Activated CD4-positive, alpha-beta T cell treated with anti-CD3 and anti-CD28 coated beads, Interleukin-2, amount 10 ng/mL, durations not matched to agents 7 days and 5 days (primary cell): ENCODE measurements at places on chromosomes 1 and 21. TPM values are rescaled to one million over a fixed set of nuclear protein-coding genes. Genes with fewer than 3 reads are reported as not detected.

DNA sequence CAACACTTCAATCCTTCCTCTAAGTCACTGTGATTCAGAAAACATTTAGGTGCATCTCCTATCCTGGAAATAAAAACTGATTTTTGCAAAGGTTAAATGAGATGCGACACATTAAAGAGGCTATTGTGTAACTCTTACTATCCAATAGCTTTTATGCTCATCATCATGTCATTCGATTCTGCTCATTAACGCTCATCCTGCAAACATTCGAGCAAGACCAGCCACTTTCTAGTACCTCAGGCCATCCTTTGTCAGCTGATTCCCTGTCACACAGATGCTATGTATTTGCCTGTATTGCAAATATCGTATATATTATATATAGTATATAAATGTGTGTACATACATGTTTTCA is 131.6 kb downstream of the TLR5 start:
- H3K27me3 ChIP-seq = peaks cover 10% of the 10 kb centered on the region
- H3K4me1 ChIP-seq = no peaks in the 10 kb centered on the region
- H3K36me3 ChIP-seq = no peaks in the 10 kb centered on the region
- no peak overlapping the region for H3K27ac ChIP-seq

DNA sequence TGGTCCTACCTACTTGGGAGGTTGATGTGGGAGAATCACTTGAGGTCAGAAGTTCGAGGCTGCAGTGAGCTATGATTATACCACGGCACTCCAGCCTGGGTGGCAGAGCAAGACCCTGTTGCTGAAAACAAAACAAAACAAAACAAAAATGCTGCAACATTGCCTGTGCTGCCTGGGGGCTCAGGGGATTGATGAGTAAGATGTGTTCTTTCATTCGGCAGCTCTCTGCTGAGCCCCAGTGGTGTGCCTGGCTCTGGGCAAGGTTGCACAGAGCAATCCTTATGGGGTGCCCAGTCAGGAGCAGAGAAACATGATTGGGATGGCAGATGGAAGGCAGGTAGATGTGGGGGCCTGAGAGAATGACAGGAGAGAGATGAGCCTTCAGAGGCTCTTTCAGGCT is 28.6 kb upstream of the KDM4A start:
- H3K4me3 ChIP-seq = no peak overlapping the region
- H3K27me3 ChIP-seq = peaks cover 2% of the 10 kb centered on the region
- H3K4me1 ChIP-seq = no peaks in the 10 kb centered on the region
- no peak overlapping the region for H3K27ac ChIP-seq
- DNase-seq = no peak

GRCh38 chr1:186577633-186578032 is 102.6 kb downstream of the PTGS2 start:
- H3K4me1 ChIP-seq = no peaks in the 10 kb centered on the region
- no peak for DNase-seq
- H3K4me3 ChIP-seq = no peak overlapping the region
- H3K27ac ChIP-seq = no peak overlapping the region
- no peaks in the 10 kb centered on the region for H3K27me3 ChIP-seq

DNA sequence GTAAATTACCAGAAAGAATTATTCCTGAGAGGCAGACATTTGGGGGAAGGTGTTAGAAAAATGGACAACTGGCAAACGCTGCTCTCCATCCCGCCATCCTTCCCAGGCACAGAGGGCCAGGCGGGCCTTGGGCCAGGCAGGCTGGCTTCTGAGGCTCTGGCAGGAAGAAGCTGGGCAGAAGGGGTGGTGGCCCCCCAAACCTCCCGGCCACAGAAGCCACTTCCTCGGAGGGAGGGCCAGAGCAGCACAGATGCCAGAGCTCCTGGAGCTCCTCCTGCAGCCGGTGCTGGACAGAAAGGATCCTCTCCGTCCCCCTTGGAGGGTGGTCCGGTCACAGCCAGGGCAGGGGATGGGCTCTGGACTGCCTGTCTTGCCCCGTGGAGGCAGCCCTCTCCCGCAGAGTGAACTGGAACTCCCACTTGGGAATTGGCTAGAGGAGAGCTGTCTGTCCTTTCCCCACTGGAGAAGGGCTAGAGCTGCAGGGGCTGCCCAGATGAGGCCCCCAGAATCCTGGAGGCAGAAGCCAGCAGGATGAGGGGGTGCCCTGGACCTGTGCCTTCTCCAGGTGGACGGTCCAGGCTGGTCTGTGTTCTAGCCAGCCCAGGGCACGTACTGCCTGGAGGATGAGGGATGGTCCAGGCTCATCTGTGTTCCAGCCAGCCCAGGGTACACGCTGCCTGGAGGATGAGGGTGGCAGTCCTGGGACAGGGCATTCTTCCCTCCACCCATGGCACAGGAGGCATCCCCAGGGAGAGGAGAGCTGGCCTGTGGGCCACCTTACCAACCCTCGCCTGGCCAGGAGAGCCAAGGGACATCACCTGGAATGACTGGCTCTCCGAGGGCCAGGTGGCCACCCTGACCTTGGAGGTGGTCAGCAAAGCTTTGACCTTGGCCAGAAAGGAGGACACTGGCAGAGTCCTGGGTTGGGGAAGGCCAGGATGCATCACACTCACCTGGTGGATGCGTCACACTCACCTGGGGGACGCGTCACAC is 47.4 kb upstream of the ACTRT2 start:
- H3K36me3 ChIP-seq = no peaks in the 10 kb centered on the region
- no peak overlapping the region for H3K4me3 ChIP-seq
- no peaks in the 10 kb centered on the region for H3K4me1 ChIP-seq
- no peak for DNase-seq

The RPTN gene
- not detected for total RNA-seq

DNA sequence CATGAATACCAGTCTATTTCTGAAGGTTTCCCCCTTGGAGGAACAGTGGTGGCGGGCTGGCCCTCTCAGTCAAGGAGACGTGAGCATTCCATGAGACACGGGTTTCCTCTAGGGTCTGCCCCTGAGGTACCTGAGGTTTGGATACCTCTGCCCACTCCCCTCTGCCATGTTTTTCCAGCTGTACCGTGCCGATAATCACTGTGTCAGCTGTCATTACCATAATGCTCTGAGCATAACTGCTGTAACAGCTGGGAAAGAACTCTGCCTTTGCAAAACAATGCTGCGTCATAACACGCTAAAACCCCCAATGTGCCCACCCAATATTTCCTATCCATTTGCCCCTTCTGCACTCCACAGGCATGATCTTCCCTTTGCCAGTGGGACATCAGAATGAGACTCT is 425.1 kb downstream of the KIF26B start:
- H3K4me1 ChIP-seq = no peaks in the 10 kb centered on the region
- H3K4me3 ChIP-seq = no peak overlapping the region
- DNase-seq = no peak
- H3K27me3 ChIP-seq = no peaks in the 10 kb centered on the region
- no peaks in the 10 kb centered on the region for H3K36me3 ChIP-seq
- no peak overlapping the region for H3K27ac ChIP-seq

The STUM gene
- not detected for total RNA-seq

The DEPDC1 gene
- 28.2 TPM for total RNA-seq

DNA sequence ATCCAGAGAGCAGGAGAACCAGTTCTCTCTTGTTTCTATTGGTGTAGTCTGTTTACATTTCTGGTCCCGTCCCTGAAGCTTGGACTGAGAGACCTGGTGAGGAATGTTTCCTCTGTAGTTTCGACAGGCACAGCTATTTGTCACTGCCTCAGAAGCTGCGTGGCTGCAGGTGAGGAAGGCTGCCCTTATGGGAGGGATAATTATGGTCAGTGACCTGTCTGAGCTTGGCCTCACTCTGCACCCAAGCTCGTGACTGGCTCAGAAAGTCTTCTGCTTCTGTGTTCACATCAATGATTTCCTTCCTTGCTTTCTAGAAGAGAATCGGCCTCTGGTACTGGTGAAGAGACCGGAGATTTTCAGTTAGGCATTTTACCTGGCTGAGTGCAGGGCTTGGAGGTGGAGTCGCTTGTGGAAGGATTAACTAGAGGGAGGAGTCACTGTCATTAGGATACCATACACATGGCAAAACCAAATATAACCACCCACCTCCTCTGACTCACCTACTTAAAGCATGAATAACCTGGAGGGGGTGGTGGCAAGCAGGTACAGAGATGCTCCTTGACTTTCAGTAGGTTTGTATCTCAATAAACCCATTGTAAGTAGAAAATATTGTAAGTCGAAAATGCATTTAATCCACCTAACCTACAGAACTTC is 19.9 kb upstream of the WDR26 start:
- H3K27me3 ChIP-seq = no peaks in the 10 kb centered on the region
- H3K4me1 ChIP-seq = peaks cover 35% of the 10 kb centered on the region
- no peak overlapping the region for H3K27ac ChIP-seq
- H3K4me3 ChIP-seq = no peak overlapping the region

GRCh38 chr1:168439456-168440375 is 104.1 kb downstream of the XCL2 start:
- peaks cover 1% of the 10 kb centered on the region for H3K27me3 ChIP-seq
- peak overlapping the region; percentile 52 for H3K4me3 ChIP-seq
- H3K27ac ChIP-seq = peak overlapping the region; percentile 68
- DNase-seq = peak; percentile 93

DNA sequence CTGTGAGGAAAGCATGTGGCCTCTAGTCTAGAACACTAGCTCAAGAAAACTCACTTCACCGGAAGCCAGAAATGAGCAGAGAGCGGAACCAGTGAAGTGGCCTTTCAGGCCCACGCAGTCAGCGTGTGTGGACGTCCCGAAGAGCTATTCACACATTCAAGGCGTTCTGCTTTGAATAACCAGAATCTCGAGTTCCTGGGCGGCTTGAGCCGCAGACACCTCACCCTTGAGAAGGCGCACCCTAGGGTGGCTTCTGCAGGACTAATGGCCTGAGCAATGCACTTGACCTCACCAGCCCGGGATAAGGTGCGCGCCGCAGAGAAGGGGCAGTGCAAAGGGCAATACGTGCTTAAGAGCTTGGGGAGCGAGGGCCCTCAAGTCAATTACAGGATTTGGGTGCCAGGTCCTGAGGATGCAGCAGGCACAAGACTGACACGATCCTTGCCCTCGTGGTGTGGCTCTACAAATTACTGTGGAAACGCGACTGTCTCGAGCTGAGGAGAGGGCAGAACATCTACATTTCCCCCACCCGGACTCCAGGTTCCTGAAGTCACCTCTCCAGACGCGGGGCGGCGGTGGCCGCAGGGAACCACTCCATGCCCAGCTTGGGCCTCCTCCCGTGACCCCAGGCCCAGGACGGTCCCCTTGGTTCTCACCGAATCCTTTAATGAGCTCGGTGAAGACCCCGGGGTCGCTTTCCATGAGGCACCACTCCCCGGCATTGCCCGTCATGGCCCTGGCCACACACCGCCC is 455 bp downstream of the UCHL5 start:
- peaks cover 24% of the 10 kb centered on the region for H3K36me3 ChIP-seq
- peak overlapping the region; percentile 100 for H3K4me3 ChIP-seq
- H3K4me1 ChIP-seq = peaks cover 56% of the 10 kb centered on the region
- H3K27ac ChIP-seq = peak overlapping the region; percentile 100
- no peaks in the 10 kb centered on the region for H3K27me3 ChIP-seq

- H3K27ac ChIP-seq = no peak overlapping the region
- peaks cover 12% of the 10 kb centered on the region for H3K36me3 ChIP-seq
- H3K4me1 ChIP-seq = peaks cover 77% of the 10 kb centered on the region
- no peak overlapping the region for H3K4me3 ChIP-seq
Observed at GRCh38 chr1:160653620-160654016, 6.8 kb upstream of the SLAMF1 start.

- peak; percentile 46 for DNase-seq
- H3K27me3 ChIP-seq = no peaks in the 10 kb centered on the region
- H3K36me3 ChIP-seq = peaks cover 15% of the 10 kb centered on the region
- H3K4me3 ChIP-seq = no peak overlapping the region
- peaks cover 11% of the 10 kb centered on the region for H3K4me1 ChIP-seq
Observed at GRCh38 chr1:36134505-36135329, 9.7 kb upstream of the COL8A2 start.

DNA sequence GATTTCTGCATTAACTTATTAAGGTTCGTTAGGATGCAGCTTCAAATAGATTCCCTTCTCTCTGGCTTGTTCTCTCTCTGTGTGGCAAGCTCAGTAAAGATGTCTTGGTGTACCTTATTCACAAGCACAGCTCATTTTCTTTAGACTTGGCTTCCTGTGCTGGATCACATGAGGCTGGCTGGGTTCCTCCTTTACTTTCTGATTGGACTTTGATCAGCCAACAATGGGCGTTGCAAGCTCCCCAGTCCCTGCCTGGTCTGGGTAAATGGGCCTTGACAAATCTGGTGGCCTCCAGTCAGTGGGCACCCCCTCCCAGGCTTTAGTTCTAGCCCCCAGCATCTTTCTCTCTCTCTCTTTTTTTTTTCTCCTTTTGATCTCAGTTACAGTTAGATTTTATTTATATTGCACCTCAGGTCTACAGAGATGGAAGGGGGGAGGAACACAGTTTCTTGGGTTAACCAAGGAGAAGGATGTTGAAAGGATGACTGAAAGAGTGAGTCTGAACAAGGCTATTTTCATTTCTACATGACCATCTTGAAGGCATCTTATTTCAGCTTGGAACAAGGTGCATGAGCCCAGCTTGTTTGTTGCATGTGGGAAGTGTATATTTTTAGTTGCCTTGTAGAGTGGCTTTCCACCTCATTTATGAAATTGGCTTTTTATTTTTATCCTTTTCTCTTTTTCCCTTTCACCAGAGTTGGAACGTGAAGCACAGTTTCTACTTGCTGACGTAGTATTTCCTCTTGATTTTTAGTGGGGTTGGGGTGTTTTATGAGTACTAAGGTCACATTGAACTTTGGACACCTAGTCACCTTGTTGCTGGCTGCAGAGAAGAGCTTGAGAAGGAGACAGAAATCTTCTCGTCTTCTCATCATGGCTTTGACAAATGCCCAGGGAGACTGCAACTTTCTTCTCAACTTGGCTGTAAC is 77.1 kb downstream of the PBX1 start:
- DNase-seq = no peak
- H3K4me3 ChIP-seq = no peak overlapping the region
- no peaks in the 10 kb centered on the region for H3K4me1 ChIP-seq
- H3K36me3 ChIP-seq = no peaks in the 10 kb centered on the region
- no peak overlapping the region for H3K27ac ChIP-seq

GRCh38 chr1:172154551-172154950 is 265.9 kb upstream of the C1orf105 start:
- H3K4me3 ChIP-seq = no peak overlapping the region
- DNase-seq = no peak

DNA sequence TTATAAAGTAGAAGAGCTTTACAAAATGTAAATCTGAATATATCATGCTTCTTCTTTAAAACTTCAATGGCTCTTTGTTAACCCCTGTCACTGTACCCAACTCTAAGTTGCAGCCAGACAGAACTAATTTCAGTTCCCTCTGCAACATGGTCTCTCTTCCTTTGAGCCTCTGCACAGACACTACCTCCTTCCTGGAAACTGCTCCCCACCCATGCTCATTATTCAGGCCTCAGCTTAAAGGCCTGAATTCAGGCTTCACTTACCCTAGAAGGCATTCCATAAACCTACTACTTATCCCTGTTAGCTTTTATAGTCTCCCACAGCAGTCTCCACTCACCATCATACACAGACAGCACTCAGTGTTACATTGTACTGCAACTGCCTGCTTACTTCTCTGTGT is 2.6 kb upstream of the EEIG2 start:
- H3K4me3 ChIP-seq = no peak overlapping the region
- peaks cover 18% of the 10 kb centered on the region for H3K4me1 ChIP-seq
- no peaks in the 10 kb centered on the region for H3K36me3 ChIP-seq
- H3K27ac ChIP-seq = no peak overlapping the region
- no peak for DNase-seq

- DNase-seq = no peak
- H3K36me3 ChIP-seq = peaks cover 19% of the 10 kb centered on the region
- no peak overlapping the region for H3K4me3 ChIP-seq
- no peak overlapping the region for H3K27ac ChIP-seq
- H3K4me1 ChIP-seq = no peaks in the 10 kb centered on the region
Observed at GRCh38 chr1:89347296-89347695, 16.6 kb upstream of the GBP6 start.

- DNase-seq = no peak
- H3K27me3 ChIP-seq = no peaks in the 10 kb centered on the region
- no peak overlapping the region for H3K4me3 ChIP-seq
- H3K36me3 ChIP-seq = peaks cover 74% of the 10 kb centered on the region
- H3K27ac ChIP-seq = peak overlapping the region; percentile 37
- H3K4me1 ChIP-seq = peaks cover 47% of the 10 kb centered on the region
Observed at GRCh38 chr1:159054427-159054826, 22.1 kb downstream of the AIM2 start.

The HJV gene
- not detected for total RNA-seq
